ENCODE measurements at places on chromosomes 3 and 15.

DNA sequence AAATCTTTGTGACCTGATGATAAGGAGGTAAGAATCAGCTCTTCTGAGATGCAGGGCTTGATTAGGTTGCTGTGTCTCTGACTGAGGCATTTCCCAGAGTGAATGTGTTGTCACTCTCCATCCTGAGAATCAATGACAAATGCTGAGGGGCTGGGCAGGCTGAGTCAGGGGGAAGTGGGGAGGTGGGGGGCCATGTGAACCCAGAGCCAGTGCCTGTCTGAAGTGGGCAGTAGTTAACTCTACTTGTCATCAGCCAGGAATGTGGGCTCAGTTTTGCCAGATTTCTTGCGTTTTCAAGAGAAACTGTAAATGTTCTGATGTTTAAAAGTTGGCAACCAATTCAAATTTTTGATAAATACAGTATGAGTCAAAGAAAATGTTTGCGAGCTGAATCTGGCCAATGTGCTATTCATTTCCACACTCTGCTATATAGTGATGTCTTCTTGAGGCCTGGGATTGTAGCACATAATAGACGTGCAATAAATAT lies 3.1 kb upstream of the BNC1 start:
- no peak for DNase-seq

- DNase-seq = no peak
These were observed 145.1 kb upstream of the PLSCR5 start for GRCh38 chr3:146750196-146750595.

DNA sequence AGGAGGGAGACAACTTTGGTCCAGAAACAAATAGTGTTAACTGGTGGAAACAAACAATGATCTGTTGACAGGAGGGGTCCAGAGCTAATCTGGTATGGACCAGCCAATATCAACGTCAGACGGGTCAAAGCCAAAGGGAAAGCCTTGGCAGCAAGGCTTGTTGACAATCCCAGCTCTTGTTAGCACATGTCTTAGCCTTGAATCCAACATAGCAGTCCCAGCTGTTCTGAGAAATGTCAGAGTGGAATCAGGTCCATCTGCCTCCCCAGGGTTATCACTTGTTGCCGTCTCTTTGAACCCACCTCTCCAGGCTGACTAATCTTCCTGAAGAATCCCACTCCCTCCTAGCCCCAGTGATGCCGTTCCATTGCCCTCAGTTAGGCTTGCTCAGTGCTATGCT lies 404.6 kb upstream of the MCTP2 start:
- DNase-seq = no peak

GRCh38 chr3:8421267-8421666 lies 80.4 kb upstream of the LMCD1 start:
- peak; percentile 8 for DNase-seq

- DNase-seq = peak; percentile 72
These were observed 36.0 kb upstream of the TIMP4 start for GRCh38 chr3:12194669-12195161.

DNA sequence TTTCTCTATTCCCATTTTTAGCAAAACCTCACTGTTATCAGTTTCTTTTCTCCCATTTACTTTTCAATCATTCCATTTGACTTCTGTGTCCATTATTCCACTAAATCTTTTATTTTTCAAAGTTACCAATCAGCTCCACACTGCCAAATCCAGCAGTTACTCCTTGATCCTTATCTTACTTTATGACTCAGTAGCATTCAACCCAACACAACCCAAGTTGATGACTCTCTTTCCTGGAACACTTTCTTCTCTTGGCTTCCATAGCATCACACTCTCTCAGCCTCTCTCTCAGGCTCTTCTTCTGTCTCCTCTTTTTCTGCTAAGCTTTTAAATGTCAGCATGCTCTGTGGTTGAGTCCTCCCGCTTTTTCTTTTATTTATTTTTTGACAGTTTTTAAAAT lies 36.3 kb downstream of the RASGRP1 start:
- no peak for DNase-seq

DNA sequence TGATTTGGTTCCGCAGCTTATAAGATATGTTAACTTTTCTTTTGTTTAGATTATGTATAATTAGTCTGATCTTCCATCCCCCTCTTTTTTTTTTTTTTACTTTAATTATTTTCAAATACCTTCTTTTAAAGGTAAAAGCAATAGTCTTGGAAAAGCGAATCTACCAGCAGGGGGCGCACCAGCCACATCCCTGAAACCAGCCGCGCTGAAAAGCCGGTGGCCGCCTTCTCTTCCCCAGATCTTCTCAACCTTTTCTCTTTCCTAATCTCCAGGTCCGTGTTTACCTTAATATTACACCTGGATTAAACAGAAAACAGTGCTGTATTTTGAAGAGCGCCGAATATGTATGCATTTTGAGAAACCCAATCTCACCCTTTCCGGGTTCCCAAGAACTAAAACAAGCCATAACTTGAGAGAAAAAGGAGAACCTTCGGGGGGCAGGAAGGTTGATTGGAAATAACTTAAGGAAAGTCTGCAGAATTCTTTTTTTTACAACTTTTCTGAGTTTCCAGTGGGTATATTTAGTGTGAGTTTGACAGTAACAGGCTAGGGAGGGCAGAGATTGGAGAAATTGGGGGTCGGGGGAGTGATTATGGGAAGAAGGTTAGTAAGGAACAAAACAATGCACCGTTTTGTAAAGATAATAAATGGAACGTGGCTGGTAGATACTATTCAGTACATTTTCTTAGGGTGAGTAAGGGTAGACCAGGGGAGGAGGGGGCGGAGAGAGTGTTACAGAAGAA lies 2.0 kb upstream of the SOX2 start:
- peak; percentile 60 for DNase-seq
